Activated CD4-positive, CD25-positive, alpha-beta regulatory T cell treated with anti-CD3 and anti-CD28 coated beads, Interleukin-2, amount 50 U/mL, for 24 hours (primary cell): ENCODE measurements at places on chromosomes 2 and 18.
A peak's percentile ranks its signal among the peaks of the same experiment; 100 is the strongest.

GRCh38 chr2:12076810-12077209 lies 330.4 kb downstream of the LPIN1 start:
- ATAC-seq, result no peak

GRCh38 chr2:153575171-153575853 lies 96.8 kb upstream of the RPRM start:
- no peak for ATAC-seq

DNA sequence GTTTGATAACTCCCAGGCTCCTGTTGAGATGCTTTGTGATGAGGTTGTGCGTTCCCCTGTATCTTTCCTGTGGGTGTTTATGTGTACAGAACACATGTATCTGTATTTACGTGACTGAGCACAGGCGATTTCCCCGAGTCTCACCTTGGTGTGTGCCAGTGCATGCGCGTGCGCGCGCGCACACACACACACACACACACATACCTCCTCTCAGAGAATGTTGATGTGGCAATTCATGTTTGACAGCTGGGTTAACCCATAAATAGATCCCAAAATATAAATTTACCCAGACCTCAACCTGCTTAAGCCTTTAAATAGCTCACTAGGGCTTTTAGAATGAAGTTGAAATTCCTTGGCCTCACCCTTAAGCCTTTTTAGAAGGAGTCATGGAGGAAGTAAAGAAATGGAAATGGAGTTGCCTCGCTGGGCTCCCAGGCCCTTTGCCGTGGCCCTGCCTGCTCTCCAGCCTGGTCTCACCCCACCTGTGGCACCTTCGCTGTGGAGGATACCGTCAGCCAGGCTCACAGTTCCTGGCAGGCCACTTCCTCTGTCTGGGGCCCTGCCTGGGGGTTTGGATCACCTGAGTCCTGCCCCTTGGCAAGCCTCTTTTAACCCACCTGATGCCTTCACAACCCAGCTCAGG lies 20.3 kb downstream of the AGAP1 start:
- ATAC-seq, result no peak

DNA sequence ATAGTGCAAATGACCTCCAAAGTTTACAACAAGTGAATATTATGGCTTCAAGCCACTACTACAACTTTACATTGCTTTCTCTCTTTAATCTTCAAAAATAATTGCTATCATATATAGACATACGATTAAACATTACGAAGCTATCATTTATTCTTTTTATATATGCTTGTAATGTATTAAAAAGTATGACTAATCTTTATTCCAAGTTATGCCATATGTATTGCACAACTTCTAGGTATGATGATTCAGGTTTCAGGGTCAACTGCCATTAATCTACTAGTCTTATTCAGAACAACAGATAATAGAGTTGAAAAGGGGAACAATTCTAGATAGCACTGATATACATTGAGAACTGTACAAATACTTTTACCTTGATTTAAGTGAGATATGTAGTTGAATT lies 506.2 kb upstream of the TMEFF2 start:
- ATAC-seq, result no peak

GRCh38 chr2:165440367-165440766 lies 29.1 kb upstream of the CSRNP3 start:
- no peak for ATAC-seq

- no peak for ATAC-seq
These were observed 466.3 kb downstream of the THSD7B start for GRCh38 chr2:137231628-137232027.

GRCh38 chr2:169734169-169734847 lies 676 bp downstream of the KLHL23 start:
- peak; percentile 31 for ATAC-seq

- ATAC-seq, result no peak
These were observed 25.1 kb downstream of the NOL10 start for GRCh38 chr2:10664652-10665051.

- no peak for ATAC-seq
These were observed 1230.2 kb upstream of the ZEB2 start for GRCh38 chr2:145750144-145750543.

- no peak for ATAC-seq
These were observed 23.3 kb upstream of the MAPRE3 start for GRCh38 chr2:26946841-26947784.

DNA sequence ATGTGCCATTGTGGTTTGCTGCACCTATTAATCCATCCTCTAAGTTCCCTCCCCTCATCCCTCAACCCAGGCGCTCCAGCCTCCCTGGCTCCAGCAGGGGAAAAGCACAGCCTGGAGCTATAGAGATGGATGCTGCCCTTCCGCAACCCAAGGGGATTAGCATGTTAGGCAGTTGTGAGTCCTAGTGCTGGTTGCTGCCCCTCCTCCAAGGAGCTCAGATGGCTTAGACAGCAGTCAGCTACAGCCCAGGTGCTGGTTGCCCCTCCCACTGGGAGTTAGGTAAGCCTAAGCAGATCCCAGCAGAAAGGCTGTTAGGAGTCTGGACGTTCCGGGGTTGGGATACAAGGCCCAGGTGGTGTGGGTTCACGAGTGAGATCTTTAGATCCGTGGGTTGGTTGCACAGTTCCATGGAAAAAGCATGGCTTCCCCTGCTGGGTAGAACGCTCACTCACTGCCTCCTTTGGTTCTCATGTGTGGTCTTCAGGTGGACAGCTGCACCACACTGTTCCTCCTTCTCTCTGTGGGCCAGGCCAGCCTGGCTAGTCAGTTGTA lies 446.1 kb downstream of the ZNF804A start:
- ATAC-seq, result no peak

- ATAC-seq, result peak; percentile 35
These were observed 41.1 kb downstream of the LIMS1 start for GRCh38 chr2:108575132-108575966.

DNA sequence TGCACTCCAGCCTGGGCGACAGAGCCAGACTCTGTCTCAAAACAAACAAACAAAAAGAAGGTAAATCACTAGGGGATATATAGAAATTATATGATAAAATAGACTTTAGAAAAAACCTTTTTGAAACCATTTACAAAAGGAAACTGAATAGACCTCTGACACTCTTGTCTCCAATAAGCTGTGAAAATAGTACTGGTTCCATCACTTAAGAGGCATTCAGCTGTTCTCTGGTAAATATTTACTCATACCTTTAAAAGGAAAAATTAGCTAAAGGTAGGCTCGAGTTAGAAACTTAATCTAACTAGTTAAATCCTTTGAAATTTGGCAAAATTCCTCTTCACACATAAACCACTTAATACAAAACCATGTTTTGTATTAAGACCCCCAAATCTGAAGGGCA lies 21.4 kb downstream of the RAB27B start:
- no peak for ATAC-seq

- ATAC-seq, result peak; percentile 99
These were observed 33.4 kb downstream of the XRCC5 start for GRCh38 chr2:216142540-216142939.

DNA sequence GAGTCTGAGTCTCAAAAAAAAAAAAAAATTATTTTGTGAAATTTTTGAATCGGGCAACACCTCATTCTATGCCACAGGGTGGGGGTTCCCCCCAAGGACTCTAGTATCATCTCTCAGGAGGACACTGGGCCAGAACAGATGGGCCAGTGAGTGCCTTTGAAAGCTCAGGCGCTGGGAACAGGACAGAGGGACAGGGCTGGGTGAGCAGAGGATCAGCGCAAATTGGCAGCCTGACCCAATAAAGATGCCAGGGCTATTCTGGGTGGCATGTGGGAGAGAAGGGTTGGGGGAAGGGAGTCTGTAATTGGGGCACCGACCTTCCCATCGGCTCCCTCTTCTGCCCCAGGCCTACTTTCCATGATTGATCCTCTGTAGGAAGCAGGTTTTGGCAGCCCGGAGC lies 44.0 kb downstream of the KIF3C start:
- ATAC-seq, result no peak

- no peak for ATAC-seq
These were observed 1583.7 kb upstream of the CELF4 start for GRCh38 chr18:39149211-39149806.

DNA sequence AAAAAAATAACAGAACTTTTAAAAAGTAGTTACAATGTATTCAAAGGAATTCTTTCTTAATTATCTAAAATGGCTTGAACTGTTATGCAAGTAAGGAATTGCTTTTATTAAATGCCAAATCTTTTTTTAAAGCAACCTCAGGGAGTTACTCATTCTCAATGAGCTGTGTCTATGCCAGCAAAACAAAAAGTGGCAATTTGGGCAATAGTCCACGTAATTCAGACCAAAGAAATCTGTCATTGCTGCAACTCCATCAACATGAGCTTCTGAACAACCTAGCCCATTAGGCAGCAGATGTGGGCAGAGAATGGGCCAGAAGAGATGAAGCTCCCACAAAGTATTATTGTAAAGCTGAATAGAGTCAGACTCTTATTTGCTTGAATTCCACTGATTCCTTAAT lies 118.4 kb downstream of the ALK start:
- ATAC-seq, result no peak

DNA sequence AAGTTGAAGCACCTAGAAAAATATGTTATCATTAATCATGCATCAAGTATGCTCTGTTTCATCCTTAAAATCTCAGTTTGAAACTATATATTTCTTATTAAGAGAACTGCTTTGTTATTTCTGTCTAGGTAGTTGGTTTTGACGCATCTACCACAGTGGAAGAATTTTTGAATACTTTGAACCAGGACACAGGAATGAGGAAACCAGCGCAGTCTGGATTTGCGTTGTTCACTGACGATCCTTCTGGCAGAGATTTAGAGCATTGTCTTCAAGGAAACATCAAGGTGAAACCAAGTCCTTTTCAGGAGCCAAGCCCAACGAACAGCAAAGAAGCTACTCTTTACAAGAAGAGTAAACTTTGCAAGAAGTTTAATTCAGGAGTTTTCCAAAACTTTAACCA lies 30.1 kb upstream of the DYNC2LI1 start:
- no peak for ATAC-seq

- ATAC-seq, result no peak
These were observed 36.1 kb upstream of the ANKRD62 start for GRCh38 chr18:12057419-12058039.

DNA sequence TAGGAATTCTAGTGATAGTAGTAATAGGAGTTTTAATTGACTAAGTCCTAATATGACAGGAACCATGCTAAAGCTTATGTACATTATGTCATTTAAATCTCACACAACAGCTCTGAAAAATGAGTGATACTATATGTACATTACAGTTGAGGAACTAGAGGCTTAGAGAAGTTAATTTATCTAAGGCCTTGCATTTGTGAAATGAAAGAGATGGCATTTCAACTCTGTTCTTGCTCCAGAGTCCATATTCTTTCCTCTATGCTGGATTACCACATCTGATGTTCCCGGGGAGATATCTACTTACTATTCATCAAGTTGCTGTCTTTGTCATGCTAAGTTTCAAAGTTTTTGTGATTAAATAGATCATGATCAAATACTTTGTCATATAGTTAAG lies 5.7 kb downstream of the AGPS start:
- no peak for ATAC-seq

DNA sequence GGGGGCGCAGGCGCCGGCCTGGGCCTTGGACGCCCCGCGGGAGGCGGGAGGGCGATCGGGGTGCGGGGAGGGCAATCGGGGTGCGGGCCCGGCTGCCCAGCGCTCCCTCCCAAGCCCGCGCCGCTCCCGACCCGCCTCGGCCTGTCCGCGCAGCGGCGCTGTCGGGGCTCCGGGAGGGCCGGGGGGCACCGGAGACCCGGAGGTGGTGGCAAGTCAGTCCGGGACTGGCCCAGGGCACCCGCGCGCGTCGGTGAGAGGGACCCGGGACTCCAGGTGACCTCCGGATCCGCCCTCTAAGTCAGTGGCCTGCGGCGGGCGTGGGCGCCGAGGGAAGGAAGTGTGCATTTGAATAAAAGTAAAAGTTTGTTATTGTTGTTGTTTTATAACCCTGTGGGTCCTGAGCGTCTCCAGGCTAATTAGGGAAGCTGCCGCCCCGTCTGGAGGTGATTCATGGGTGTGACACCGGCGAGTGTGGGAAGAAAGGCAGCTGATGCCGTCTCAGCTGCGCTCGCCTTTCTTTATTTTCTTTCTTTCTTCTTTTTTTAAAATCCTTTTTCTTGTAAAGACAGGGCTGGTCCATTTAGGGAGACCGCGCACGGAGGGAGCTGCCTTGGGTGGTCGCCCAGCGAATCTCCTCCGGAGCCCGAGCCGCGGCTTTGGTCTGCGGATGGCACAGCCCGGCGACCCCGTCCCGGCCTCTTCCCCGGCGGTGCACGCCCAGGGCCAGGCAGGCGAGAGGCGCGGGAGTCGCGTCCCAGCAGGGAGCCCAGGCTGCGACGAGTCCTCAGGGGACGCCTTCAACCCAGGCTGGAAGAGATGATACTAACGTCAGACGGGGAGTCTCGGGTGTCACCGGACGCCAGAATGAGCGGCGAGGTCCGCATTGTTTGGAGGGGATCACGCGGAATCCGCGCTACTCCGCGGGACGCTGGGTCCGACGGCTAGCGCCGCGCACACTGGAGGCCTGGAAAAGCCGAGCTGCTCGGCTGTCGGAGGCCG lies 627 bp upstream of the CRACDL start:
- ATAC-seq, result peak; percentile 48

DNA sequence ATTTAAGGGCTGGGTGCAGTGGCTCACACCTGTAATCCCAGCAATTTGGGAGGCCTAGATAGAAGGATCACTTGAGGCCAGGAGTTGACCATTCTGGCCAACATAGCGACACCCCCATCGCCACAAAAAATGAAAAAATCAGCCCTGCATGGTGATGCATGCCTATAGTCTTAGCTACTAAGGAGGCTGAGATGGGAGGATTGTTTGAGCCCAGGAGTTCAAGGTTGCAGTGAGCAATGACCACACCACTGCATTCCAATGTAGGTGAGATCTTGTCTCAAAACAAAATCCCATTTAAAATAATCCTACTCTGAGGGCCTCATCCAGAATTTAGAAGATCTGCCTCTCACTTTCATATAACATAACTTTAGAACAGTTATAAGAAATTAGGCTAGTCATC lies 2.7 kb upstream of the SERTAD2 start:
- no peak for ATAC-seq

GRCh38 chr18:56910967-56911366 lies 235.9 kb upstream of the BOD1L2 start:
- no peak for ATAC-seq

- no peak for ATAC-seq
These were observed 38.8 kb downstream of the NRP2 start for GRCh38 chr2:205721057-205721449.

DNA sequence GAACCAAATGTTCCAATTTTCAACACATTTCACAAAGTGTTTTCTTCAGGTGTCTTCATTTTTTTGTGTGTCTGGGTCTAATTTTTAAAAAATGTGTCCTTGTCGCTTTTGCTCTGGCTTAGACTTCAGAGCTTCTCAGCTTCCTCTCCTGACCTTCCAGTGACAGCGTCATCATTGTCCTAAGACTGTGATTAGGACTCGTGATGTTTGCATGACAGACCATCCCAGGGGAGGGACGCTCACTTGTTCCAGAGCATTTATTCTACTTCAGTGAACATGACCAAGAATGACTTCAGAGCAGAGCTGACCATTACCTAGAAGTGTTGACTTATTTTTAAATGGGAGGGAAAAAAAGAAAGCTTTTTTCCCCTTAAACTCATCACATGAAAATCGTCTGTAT lies 591.9 kb downstream of the IRS1 start:
- ATAC-seq, result no peak
